Common myeloid progenitor, CD34-positive (primary cell): ENCODE measurements at places on chromosomes 16 and 17.
A peak's percentile ranks its signal among the peaks of the same experiment; 100 is the strongest.

DNA sequence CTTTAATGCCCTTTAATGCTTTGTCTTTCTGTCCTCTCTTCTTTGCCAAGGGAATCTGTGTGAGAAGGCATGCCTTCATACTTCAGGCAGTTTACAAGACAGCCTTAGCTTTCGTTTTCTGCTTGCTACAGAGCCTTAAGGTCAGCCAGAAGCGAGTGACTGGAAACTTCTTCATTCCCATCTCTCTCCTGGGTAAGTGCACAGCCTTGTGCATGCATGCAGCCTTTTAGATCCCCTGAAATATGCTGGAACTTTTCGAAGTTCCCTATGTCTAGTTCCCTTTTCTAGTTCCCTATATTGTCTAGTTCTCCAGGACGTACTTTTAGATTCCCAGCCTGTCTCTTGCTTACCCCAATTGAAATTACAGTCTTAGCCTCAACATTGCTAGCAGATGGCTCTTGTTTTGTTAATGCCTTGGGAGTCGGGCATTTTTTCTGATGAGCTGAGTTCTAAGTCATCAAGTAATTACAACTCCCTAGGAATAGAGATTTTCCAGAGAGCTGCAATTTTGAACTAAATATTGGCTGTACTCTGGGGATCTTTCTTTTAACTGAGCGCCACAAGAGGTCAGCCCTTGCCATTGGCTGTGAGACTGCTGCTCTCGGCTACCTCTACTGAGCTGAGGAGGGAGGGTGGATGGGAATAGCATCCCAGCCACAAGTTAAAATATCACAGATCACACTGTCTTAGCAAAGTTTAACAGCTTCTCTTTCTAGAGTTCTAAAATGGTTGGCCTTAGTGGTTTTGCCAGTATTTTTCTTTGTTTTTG, 22.7 kb upstream of the PPM1D start:
- peak; percentile 48 for DNase-seq

GRCh38 chr16:77939968-77940367, 82.4 kb upstream of the CLEC3A start:
- no peak for DNase-seq

GRCh38 chr17:17564896-17565295, 26.6 kb downstream of the PEMT start:
- no peak for DNase-seq

DNA sequence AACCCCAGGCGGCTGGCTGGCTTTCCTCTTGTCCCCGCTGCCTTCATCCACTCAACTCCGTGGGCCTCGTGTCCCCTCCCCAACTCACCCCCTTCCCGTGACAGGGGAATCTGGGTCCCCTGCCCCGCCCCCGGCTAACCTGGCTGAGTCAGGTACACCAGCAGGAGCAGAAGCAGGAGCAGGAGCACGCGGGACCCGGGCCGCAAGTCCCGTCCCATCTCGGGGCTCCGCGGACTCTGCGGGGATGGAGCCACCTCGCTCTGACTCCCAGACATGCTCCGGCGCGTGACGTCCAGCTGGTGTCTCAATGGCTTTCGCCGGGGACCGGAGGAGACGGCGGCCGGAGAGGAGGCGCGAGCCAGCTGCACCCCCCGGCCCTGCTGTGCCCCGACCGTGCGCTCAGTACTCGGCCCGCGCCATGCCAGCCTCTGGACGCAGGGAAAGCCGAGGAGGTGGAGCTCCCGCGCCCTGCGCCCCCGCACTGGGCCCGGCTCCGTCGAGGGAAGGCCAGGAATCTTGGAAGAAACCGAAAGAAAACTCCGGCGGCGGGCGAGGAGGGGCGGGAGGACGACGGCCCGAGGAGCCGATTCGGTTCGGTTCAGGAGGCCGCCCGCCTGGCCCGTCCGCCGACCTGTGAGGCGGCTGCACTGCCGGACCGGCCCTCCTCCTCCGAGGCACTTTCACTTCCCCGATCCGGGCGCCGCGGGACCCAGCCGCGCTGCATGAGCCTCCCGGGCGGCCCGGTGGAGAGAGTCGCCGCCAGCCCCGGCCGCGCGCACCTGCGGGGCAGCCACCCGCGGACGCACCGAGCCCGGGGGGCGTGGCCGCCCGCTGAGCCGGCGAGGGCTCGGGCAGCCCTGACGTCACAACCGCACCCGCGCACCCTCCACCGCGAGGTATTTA, at the start of the genes CXCL16 and ZMYND15:
TSS of gene CXCL16 (minus strand) at position 807 of the 903 bp plus-strand sequence. CDS start at position 218, 589 bp downstream.
TSS of gene ZMYND15 (plus strand) at position 712 of the 903 bp plus-strand sequence. CDS start 716 bp downstream, outside the sequence.
- DNase-seq, result peak; percentile 54

- no peak for DNase-seq
These were observed 1.9 kb downstream of the PRKCB start for GRCh38 chr16:23837553-23838308.

- DNase-seq, result peak; percentile 44
These were observed 136.7 kb downstream of the SNX11 start for GRCh38 chr17:48244121-48244711.

- DNase-seq, result no peak
These were observed 16.0 kb upstream of the WDR45B start for GRCh38 chr17:82664276-82664575.

- DNase-seq, result no peak
These were observed 28.1 kb upstream of the MAPK3 start for GRCh38 chr16:30151091-30151490.

DNA sequence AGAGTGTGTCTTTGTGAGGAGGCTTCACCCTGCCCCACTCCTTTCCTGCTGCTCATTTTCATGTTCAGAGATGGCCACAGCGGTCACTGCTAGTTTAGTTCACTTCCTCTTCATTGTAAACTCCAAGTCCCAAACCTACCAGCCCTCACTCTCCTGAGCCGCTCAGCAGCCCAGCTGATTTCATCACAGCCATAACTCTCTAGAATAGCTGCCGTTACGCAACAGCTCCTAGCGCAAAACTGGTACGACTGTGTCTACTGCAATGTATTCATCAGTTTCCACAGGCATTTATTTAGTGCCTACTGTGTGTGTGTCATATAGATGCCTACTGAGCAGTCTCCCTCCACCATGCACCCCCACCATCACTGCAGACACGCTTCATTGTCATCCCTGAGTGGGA, 233.5 kb upstream of the RPL38 start:
- DNase-seq, result peak; percentile 70
